ENCODE measurements at places on chromosomes 7 and 10.

DNA sequence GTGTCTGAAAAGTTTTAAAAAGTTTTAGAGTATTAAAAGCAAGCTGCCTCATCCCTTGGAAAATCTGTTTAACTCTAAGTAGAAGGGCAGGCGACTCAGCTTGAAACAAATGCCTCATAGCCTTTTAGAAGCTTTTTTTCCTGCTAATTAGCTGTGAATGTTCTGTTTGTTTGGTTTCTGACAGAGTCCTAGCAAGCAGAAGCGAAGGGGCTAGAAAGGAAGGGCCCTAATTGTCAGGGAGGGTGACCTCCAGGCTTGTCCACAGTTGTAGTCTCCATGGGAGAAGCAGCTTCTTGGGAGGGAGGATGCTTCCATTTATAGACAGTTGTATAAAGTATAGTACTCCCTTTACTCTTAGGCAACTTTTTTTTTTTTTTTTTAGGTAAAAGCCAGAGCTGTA is 90.9 kb downstream of the DNAJC1 start:
- no peak for DNase-seq

GRCh38 chr10:33880291-33880690 is 545.8 kb upstream of the NRP1 start:
- no peak for DNase-seq

DNA sequence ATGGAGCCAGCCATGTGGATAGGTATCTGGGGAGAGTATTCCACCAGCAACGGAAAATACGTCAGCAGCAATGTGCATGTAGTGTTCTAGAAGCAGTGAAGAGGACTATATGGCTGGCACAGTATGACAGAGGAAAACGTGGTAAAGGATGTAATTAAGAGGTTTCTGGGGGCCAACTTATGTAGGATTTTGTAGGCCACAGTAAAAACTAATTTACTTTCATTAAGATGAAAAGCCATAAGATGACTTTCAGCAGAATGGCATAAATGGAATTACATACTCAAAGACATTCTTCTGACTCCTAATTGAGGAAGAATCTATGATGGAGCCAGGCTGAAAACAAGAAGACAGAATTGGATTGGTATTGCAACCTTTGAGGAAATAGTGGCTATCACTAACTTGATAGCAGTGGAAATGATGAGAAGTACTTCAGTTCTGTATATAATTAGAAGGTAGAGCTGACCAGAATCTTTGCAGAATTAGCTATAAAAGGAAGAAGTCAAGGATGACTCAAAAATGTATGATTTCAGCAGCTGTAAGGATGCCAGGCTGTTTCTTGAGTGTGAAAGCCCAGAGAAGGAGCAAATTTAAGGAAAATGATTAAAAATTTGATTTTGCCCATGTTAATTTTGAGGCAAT is 156.7 kb downstream of the MBL2 start:
- no peak for DNase-seq

- no peak for DNase-seq
Observed at GRCh38 chr10:34235164-34235832, 579.8 kb downstream of the PARD3 start.

DNA sequence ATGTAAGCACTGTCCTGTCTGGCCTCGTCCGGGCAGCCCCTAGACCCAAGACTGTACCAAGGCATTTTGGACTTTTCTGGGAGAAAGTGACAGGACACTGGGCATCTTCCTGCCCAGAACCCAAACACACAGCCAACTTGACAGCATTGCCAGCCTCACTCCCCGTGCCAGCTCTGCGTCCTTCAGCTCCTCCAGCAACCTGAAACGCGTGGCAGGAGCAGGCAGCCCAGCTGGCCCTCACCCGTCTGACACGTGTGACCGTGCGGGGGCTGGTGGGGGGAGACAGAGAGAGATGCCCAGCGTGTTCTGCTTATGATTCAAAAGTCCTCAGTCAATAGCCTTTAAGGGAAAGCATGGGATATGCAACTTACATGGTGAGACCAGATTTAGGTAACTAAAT is 50.3 kb upstream of the SLC29A3 start:
- DNase-seq: no peak

DNA sequence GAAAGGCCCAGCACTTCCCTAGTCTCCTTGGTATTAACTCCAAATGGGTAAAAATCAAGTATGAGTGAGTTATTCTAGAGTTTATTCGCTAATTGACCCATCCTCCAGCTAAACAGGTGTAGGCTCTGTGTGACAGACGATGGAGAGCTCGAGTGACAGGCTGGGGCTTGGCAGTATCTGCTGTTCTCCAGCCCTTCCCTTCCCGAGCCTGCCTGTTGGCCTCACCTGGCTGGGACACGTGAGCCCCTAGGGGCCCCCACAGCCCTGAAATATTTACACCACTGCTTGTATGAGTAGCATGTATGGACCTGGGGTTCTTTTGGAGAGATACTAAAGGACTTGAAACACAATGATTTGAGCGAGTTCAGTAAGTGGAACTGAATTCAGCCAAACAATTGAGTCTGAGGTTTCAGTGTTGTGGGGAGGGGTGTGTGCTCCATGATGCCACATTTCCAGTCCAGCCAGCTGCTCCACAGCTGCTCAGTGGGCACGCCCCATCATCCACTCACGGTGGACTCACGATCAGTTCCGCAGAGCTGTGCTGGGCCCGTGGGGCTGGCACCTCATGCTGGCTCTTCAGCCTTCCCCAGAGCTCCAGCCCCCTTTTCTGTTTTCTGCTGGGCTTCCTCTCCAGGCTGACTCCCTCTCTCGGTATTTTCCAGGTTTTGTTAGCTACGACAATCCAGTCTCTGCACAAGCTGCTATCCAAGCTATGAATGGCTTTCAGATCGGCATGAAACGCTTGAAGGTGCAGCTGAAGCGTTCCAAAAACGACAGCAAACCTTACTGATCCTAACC is 283.0 kb downstream of the USP6NL start:
- DNase-seq: no peak

GRCh38 chr10:99234041-99234790 is 1.4 kb downstream of the HPSE2 start:
- DNase-seq: peak; percentile 33

DNA sequence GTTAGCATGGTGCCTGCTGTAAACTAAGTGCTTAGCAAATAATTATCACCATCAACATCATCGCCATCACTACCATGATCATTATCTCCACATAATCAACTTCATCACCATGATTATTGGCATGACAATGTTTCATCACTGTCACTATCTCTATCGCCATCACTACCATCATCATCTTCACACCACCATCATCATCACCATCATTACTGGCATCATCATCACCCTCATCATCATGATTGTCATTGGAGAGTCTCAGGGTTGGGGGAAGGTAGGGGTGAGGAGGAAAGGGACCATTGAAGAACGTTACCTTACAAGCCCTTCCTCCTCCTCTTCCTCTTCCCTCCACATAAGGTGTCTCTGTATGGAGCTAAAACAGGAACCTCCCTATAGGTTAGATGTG is 54.9 kb upstream of the GPR26 start:
- DNase-seq: no peak

- no peak for DNase-seq
Observed at GRCh38 chr10:90451283-90451682, 406.6 kb downstream of the HTR7 start.

DNA sequence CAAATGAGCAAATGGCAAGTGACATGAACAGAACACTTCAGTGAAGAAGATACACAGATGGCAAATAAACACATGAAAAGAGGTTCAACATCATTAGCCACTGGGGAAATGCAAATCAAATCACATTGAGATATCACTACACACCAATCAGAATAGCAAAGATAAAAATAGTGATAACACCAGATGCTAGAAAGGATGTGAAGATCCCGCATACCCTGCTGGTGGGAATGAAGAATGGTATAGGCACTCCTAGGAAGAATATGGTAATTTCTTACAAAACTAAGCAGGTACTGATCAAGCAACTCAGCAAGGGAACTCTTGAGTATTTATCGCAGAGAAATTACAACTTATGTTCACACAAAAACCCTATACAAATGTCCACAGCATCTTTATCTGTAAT is 11.2 kb downstream of the LAMB4 start:
- DNase-seq: no peak
